Stimulated activated CD4-positive, alpha-beta T cell treated with anti-CD3 and anti-CD28 coated beads, Interleukin-12 subunit alpha, Interleukin-12 subunit beta, amount 100 ng/mL, for 48 hours (primary cell): ENCODE measurements at places on chromosomes 2 and 18.

DNA sequence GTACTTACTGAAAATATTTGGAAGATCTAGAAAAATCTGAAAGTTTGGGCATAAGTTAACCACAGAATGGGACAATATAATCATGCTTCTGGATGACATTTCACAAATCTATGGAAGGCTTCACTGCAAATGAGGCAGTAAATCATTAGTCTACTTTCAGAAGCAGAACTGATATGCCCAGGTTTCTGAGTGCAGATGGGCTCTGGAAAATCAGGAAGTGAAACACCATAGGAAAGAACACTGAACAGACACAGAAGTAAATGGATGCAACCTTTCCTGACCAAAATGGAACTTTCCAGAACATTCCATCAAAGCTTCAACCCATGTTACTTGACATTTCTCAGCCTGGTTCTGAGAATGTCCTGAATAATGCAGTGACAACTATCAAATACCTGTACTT lies 55.1 kb downstream of the KCNG3 start:
- DNase-seq, result no peak

DNA sequence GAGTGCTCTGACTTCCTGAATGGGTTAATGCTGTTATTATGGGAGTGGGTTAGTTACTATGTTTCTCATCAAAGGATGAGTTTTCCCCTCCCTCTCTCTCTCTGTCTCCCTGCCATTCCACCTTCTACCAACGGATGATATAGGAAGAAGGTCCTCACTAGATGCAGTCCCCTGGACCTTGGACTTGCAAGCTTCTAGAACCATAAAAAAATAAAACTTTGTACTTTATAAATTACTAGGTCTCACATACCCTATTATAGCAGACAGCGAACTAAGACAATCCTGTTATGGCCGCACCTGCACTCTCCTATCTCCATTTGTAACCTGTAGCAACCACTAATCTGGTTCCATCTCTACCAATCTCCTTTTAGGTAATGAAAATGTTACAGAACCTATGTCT lies 564.9 kb downstream of the CNTNAP5 start:
- DNase-seq, result no peak

- no peak for DNase-seq
These were observed 85.3 kb downstream of the CYP26B1 start for GRCh38 chr2:72062336-72062735.

DNA sequence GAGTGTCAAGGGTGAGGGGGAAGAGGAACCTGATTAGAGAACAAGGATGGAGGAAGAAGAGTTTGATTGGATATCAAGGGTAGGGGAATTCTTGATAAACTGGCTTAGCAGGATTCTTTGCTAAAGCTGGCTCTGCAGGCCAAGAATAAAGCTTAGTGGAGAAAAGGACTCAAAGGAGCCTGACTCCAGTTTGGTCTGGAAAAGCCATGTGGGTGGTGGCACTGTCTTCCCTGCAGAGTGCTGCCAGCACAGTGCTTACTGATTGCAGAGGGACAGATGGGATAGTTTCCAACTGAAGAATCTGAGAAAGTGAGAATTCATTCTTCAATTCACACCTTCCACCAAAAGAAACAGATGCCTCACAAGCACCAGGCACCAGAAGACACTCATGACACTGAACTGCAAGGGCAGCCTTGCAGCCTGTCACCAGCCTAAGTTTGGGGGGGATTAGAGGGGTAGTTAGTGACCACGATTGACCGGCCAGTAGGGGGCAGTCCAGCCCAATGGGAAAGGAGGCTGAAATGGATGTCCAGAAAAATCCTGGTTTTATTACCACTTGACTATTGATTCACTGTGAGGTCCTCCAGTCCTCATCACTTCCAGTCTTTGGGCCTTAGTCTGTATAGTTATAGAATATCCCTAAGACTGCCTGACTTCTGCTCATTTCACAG lies 334.5 kb downstream of the SMAD2 start:
- no peak for DNase-seq

- DNase-seq, result no peak
These were observed 3.3 kb downstream of the PPP1R7 start for GRCh38 chr2:241153616-241154015.

GRCh38 chr2:69013142-69013839 lies at the start of gene ANTXR1:
Gene ANTXR1, plus strand, starts transcription at chr2:69013179. Its CDS starts 321 bp downstream, at chr2:69013500.
- no peak for DNase-seq

GRCh38 chr2:68371581-68371980 lies 6.5 kb downstream of the PLEK start:
- no peak for DNase-seq

DNA sequence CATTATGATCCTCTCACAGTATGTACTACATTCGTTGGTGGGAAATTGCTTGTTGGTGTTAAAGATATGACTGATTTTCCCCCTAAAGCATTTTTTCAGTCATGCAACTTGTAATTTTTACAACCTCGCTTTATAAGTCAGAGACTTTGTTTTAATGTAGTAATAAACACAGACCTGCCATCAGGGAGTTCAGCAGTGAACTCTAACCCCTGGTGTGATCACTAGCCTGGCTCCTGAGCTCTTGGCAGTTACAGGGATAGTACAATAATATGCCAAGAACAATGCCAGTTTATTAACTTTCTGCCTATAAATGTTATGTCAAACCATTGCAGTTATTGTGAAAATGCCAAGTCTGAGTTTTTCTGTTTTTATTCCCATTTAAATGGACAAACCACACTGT lies 93.8 kb downstream of the EDAR start:
- no peak for DNase-seq

- no peak for DNase-seq
These were observed 11.8 kb upstream of the ATOH8 start for GRCh38 chr2:85741833-85742455.

GRCh38 chr2:42768706-42769256 lies 4.8 kb upstream of the OXER1 start:
- no peak for DNase-seq

DNA sequence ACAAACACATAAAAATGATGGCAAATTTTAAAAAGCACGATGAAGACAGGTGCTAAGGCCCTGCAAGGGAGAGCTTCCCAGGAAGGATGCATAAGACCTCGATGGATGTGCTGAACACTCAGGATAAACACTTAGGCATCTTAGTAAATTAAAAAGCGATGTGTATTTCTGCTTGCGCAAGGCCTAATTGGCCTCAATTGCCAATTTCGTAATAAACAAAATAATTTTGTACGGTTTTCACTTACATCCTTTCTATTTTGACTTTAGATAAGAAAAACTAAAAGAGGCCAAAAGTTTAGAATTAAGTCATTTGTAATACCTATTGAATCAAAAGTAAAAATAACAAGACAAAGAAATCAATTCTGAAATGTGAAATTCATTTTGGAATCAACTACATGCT lies 189.1 kb downstream of the TCF4 start:
- DNase-seq, result no peak

DNA sequence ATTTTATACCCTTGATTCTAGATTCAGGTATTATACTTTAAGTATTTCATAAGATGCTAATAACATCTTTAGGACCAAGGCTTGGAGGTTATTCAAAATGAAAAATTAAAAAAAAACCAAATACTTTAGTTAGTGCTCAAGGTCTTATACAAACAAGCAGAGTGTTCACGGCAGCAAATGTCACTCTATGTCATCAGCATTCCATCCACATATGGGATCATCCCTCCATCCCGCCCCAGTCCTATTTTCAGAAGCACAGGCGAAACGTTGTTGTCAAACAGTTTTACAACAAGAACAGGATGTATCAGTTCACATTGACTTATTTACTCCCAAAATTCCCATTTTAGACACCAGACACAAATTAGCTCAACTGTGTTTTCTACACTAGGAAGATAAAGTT lies 83.7 kb downstream of the DSEL start:
- DNase-seq, result no peak

- DNase-seq, result no peak
These were observed 65.6 kb downstream of the ODC1 start for GRCh38 chr2:10382354-10383061.

- DNase-seq, result no peak
These were observed 58.7 kb downstream of the THADA start for GRCh38 chr2:43537137-43537536.
